ENCODE measurements at places on chromosomes 16 and 17.
A peak's percentile ranks its signal among the peaks of the same experiment; 100 is the strongest.

DNA sequence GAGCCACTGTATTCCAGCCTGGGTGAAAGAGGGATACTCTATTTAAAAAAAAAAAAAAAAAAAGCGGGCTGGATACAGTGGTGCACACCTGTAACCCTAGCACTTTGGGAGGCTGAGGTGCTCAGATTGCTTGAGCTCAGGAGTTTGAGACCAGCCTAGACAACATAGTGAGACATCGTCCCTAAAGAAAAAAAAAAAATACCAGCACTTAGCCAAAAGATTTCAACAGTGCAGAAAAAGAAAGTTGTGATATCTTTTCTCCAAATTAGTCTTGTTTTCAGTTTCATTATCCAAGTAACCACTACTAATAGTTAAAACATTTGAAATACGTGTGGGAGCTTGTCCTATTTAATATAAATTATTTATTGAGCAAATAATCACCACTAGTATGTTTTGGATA lies 48.7 kb downstream of the TENT4B start:
- peak; percentile 73 for DNase-seq

DNA sequence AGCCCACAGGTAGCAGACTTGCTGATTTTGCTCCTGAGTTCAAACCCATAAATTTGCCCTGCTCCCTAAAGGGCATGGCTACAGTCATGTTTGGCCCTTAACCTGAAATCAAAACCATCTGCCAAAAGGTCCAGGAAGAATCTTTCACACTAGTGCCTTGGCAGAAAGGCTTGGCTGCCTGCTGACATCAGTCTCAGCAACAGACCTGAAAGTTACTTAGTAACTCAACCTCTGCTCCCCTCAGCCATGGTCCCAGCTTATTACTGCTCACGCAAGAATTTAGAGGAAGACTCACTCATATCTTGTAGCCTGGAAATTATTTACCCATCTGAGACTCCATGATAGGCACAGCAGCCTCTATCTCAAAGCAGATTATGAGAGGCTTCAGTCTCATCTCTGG lies 98.0 kb upstream of the KIF2B start:
- no peak for DNase-seq

DNA sequence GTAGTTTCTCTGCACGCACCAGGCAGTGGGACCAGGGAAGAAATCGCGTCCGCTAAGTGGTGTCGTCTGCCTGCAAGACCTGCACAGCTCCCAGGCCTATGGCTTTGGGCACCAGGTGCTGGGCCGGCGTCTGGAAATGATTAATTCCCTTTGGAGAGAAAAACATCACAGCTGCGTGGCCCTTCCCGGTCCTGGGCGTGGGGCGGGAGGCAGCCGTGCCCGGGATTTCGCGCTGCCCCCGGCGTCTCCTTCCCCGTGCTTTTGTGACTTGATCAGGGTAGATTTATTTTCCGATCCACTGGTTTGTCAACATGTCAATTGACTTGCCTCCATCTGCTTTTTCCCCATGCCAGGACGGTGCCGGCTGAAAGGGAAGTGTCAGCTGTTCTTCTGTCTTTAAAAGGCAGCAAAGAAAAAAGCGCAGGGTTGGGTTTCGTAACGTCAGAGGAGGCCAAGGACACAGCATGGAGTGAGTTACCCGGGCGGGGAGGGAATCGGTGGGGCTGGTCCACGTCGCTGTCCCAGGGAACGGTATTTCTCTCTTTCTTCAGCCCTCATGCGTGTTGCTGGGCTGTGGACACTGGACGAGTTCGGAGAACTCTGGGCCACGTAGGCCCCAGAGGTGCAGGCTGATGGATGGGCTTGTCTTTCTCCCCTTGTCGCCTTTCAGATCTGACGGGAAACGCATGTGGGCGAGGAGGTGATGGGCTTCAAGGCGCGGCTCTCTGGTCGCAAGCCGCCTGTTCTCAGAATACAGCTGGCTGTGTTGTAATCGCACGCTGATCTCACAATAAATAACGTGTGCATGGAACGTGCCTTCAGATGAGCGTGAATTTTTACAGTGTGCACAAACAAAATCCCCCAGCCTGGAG lies 188.1 kb upstream of the ZNF469 start:
- peak; percentile 70 for DNase-seq

DNA sequence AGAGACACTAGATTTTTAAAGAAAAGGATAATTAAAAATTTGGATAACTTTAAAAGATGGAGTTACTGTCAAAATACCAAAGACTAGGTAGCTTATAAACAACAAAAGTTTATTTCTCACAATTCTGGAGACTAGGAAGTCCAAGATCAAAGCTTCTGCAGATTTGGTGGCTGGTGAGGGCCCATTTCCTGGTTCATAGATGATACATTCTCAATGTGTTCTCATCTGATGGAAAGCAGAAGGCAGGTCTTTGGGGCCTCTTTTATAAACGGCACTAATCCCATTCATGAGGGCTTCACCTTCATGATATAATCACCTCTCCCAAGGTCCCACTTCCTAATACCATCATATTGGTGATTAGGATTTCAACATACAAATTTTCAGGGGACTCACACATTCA lies 33.7 kb downstream of the NLK start:
- no peak for DNase-seq

DNA sequence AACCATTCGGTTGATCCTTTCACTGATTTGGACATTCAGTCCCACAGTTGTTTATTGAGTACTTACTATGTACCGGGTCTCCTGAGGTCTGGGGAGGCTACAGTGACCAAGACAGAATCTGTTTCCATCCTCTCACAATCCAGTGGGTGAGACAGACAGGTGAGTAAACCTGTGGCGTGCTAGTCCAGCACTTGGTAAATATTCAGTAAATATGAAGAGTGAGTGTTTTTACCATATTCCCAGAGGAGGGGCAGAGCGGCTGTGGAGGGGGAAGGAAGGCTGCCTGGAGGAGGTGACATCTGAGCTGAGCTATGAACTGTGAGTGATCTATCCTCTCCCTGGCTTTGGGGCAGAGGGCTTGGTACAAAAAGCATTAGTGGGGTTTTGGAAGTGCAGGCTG lies 31.4 kb downstream of the CCR7 start:
- DNase-seq: no peak

DNA sequence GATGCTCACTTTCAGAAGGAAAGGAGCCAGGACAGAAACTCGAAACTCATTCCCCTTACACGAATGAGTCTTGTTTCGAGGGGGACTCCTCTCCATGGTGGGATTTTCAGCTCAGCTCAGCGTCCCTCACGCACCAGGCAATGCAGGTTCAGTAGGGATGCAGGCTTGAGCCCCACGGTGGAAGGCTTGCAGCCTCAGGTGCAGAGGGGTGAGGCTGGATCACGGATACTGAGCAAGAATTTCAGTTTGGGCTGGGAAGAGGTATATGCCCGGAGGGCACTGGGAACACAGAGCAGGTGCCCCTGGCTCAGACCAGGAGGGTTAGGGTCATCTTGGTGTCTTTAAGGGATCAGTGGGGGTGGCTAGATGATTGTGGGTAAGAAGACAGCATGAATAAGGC lies 344.9 kb upstream of the TNRC6C start:
- DNase-seq: no peak

DNA sequence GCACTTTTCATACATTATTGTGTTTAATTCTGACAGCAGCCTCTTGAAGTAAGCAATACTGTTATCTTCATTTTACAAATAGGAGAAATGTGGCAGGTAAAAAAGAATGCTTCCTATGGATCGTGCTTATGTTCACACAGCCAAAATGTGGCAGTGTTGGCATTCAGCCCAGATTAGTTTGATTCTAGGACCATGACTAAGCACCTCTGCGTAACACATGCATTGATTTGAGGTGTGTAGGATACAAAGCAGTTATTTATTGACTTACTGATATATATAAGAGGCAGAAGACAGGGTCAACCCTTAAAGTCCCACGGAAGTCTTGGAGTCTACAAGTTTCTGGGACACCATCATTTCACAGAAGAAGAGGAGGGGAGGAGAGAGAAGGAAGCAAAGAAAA lies 1144.4 kb upstream of the GOT2 start:
- DNase-seq: no peak

DNA sequence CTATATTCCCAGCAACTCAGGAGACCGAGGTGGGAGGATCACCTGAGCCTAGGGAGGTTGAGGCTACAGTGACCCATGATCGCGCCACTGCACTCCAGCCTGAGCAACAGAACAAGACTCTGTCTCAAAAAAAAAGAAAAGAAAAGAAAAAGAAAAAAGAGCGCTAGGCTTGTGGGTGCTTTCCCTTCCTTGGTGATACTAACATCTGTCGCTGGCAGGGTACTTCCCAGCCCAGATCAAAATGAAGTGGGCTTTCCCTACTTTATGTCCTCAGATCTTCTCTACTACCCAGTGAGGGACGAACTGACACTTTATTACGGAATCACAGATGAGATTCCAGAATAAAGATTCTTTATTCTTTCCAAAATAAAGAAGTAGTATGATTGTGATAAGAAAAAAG lies 103.8 kb upstream of the NOL11 start:
- no peak for DNase-seq

DNA sequence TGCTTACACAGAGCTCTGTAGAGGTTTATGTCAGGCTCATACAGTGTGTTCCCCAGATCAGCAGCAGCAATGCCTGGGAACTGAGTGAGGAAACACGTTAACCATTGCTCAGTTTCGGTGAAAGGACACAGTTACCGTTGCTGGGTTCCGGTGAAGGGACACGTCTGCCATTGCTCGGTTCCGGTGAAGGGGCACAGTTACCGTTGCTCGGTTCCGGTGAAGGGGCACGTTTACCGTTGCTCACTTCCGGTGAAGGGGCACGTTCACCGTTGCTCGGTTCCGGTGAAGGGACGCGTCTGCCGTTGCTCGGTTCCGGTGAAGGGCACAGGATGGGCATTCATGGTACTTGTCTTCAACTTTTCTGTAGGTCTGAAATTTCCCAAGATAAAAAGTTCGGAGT lies 81.7 kb downstream of the MRM3 start:
- DNase-seq: no peak
